Endothelial cell (in vitro differentiated cells): ENCODE measurements at places on chromosomes 7 and 10. TPM values are rescaled to one million over a fixed set of nuclear protein-coding genes. Genes with fewer than 3 reads are reported as not detected.

DNA sequence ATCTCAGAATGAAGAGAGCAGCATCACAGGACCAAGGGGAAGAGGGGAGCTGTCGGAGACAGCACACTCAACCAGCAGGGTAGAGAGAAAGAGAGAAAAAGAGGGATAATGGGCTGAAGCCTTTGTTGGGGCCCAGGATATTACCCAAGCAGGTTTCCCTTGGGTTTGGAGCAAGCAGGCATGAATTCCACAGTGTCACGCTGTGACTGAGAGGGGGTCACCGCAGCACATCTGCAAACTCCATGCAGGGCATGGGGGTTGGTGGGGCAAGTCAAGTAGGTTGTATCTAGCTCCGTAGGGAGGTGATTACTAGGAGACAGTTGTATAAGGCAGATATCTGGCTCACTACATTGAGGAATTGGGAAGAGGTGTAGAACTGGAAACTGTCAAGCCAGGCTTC is 42.2 kb upstream of the SEMA3E start:
- no peak for DNase-seq

DNA sequence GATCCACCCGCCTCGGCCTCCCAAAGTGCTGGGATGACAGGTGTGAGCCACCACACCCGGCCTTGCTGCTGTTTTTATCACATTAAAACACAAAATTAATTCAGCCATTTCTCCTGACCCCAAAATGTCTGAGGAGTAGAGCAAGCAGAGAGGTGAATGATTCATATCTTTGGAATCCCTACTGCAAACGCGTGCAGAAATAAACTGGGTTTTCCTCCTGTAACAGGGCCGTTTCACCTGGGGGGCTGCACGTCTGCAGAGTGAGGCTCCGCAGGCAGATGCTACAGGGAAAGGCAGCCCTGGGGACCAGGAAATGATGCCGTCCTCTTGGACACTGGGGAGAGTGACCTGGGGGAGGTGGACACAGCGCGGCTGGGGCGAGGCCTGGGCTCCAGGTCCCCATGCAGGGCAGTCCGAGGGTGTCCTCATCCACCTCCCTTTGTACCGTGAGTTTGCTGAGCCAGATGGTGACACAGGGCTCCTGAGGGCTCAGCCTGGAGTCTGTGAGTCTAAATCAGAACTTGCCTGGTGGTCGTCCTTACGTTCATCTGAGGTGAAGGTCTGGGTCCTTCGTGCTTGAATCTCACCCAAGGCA is 41.9 kb downstream of the PDGFA start:
- no peak for DNase-seq

- DNase-seq: no peak
Measured at GRCh38 chr7:50836646-50837045, 54.0 kb upstream of the GRB10 start.

The TMEM273 gene
- total RNA-seq: 1.6 TPM

DNA sequence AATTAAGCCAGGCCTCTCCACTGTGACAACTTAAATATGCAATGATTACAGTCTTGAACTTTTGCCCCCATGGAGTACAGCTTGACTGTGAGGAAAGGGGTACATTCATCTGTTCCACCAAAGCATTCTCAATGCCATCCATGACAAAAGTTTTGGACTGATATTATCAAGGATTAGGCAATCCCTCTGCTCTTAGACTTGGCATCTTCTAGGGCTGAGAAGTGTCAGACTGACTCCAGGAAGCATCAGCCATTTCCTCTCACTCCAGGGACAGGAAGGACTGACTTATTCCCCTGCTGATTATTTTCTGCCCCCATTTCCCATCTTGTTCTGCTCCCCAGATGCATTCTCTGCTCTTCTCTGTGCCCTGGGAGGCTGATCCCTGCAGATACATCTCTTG is 69.7 kb downstream of the ZNF365 start:
- DNase-seq: no peak
